Activated CD8-positive, alpha-beta memory T cell treated with anti-CD3 and anti-CD28 coated beads for 1 hour (primary cell): ENCODE measurements at places on chromosomes 7 and 10.

GRCh38 chr10:43393606-43394360 is 15.2 kb downstream of the HNRNPF start:
- no peak for DNase-seq

- no peak for DNase-seq
Observed at GRCh38 chr7:46636022-46636421, 715.0 kb upstream of the IGFBP3 start.

GRCh38 chr7:98202367-98203195 is 8.7 kb upstream of the BHLHA15 start:
- peak; percentile 28 for DNase-seq

- peak; percentile 45 for DNase-seq
Observed at GRCh38 chr7:151172273-151173141, 5.0 kb upstream of the GBX1 start.

DNA sequence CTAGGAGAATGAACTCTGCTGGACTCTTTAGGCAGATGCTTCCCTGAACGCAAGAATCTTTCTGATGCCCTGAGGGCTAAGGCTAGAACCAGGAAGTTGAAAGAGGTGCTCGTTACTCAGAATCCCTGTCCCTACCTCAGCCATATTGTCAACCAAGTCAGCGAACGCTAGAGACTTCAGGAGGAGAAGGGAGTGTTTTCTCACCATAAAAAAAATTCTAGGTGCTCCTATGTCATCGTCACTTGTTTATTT is 359.4 kb downstream of the PRPF18 start:
- no peak for DNase-seq

DNA sequence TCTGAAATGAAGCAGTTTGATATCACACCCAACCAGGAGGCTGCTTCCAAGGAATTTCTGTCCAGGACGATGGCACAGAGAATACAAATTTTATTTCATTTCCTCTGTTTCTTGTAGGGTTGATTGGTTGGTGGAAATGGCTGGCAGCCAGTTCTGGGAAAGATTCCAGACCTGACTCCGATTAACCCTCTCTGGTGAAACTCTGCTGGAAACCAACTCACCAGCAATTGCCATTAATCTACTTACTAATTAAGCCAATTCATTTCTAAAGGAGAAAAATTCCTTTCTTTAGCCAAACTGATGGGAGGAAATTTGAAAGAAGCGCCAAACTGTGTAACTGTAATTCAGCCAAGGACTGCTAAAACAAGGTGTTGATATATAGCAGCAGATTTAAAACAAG is 10.7 kb downstream of the PTF1A start:
- DNase-seq: no peak

GRCh38 chr7:45129906-45130305 is 18.4 kb upstream of the TBRG4 start:
- no peak for DNase-seq

DNA sequence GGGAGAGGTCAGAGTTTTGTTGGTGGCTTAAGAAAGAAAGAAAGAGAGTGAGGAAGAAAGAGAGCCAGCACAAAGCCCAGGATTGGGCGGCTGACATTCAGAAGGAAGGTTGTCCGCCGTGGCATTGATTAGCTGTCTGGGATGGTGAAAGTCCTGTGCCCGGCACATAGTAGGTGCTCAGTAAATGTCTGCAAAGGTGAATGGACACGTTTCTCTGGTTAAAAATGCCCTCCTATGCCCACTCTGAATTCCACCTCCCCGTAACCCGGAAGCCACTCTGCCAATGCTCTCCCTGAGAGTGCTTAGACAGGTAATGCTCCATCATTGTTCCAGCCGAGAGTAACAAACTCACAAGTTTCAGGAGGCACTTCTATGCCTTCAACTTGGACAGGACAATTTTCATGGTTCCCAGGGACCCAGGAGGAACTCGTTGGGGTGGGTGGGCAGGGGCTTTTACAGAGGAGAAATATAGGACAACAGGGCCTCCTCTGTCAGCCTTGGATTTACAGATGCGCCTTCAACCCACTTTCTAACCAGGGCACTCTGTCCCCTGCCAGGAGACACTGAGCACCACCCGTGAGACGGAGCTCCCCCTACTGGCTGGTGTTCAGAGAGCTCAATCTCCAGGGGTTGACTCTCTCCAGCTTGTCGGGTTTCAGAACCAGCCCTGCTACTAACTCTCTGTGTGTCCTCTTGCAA is 411.5 kb upstream of the ZMIZ1 start:
- DNase-seq: peak; percentile 13

DNA sequence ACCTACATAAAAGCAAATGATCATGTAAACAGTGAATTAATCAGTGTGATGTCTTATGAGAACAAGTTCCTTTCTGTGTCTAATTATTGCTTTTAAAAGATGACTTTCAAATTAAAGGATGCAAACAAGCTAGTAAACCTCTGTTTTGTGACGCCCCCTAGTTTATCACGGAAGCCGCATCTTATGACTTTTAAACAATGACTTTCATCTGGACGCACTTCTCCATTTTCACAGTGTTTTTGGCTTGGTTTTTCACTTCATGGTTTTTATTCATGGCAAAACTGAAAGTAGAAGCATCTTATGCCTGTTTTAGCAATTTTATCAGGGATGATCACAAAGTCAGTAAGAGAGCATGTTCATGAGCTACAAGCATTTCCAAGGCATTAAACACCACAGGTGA is 35.0 kb downstream of the ITGA8 start:
- DNase-seq: no peak

GRCh38 chr10:102799691-102800471 is 37.3 kb downstream of the CYP17A1 start:
- no peak for DNase-seq

GRCh38 chr10:119863951-119864565 is 8.6 kb downstream of the MCMBP start:
- no peak for DNase-seq

DNA sequence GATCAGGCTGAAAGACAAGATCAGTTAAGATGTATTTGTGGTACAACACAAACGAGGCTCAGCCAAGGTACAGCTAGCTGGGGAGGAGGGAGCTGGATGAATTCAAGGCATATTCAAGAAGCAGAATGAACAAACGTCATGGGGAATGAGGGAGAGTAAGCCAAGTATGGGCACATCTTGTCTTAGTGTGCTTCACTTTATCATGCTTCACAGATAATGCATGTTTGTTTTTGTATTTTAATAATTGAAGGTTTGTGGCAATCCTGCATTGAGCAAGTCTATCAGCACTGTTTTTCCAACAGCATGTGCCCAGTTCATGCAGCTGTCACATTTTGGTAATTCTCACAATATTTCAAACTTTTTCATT is 135.4 kb downstream of the HIBADH start:
- no peak for DNase-seq

DNA sequence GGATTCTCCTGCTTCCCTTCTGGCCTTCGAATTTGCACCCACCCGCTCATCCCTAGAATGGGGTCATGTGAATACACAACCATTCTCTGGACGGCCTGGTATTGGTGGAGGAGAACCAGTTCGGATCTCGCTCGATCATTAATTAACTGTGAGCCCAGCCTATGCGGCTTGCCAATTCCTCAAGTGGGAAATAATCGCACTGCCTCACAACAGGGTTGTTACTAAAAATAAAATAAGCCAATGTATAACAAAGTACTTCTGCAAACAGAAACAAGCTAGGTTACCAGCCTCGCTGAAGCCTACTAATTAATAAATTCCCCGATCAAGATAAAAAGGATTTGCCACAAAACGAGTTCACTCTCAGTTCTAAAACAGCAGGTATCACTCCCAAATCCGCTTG is 16.2 kb downstream of the CTBP2 start:
- no peak for DNase-seq

- no peak for DNase-seq
Observed at GRCh38 chr7:84145892-84146291, 48.7 kb downstream of the SEMA3A start.

- DNase-seq: no peak
Observed at GRCh38 chr10:122664501-122664900, 35.1 kb downstream of the C10orf120 start.

DNA sequence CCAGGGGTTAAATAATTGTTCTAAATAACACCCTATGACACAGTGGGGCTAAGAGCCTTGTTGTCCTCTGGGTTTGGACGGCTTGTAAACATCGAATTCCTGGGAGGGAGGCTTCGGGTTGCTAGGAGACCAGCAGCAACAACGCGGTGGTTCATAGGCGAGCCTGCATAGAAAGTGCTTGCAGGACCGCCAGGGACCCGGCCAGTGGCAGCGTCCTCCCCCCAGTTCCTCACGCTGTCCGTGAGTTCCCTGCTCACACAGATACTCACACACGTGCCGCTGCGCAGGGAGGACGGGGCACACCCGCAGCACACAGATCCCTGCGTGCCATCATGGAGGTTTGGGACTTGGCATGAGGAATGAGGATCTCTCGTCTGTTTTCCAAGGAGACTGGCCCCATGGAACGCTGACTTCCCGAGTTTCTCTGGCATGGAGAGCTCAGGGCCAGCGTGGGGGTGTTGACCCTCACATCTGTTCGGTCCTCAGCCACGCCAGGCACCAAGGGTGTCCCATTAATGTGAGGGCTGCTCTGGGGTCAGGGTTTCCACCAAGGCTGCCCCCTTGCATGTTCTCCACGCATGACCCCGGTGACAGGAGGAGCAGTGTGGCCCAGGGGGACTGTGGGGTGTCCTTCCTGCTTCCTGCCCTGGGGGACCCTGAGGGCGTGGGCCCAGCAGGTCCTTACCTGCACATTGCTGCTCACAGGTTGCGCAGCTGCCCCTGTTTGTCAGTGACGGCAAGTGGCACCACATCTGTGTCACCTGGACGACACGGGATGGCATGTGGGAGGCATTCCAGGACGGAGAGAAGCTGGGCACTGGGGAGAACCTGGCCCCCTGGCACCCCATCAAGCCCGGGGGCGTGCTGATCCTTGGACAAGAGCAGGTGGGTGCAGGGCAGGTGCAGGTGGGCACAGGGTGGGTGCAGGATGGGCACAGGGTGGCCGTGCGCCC is 9.7 kb downstream of the NPTX2 start:
- no peak for DNase-seq

GRCh38 chr7:39686261-39686924 is 63.0 kb downstream of the RALA start:
- no peak for DNase-seq

DNA sequence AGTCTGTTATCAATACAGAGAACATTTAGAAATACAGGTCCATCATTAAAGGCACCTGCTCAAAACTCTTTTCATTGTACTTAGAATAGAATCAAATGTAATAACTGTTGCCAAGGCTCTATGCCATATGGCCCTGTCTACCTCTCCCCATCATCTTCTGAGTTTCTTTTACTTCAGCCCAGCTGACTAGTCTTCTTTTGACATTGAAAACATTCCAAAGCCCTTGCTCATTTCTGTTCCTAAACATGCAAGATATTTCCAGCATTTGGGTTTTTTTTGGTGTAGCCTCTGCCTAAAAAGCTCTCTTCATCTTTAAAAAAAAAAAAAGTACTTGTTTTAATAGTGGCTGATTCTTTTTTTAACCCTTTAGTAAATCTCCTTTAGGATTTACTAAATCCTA is 165.5 kb upstream of the SMIM30 start:
- DNase-seq: no peak

DNA sequence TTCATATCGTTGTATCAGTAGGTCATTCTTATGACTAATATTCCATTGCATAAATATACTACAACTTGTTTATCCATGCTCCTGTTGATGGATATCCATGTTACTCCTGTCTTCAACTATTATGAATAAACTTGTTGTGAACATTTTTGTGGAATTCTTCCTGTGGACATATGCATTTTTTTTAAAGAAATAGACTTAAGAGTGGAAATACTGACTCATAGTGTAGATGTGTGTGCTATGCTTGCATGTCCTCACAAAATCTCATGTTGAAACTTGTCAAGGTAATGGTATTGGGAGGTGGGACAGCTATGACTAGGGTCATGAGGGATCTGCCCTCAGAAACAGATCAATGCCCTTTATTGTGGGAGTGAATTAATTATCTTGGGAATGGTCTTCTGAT is 240.5 kb upstream of the PRSS58 start:
- no peak for DNase-seq

DNA sequence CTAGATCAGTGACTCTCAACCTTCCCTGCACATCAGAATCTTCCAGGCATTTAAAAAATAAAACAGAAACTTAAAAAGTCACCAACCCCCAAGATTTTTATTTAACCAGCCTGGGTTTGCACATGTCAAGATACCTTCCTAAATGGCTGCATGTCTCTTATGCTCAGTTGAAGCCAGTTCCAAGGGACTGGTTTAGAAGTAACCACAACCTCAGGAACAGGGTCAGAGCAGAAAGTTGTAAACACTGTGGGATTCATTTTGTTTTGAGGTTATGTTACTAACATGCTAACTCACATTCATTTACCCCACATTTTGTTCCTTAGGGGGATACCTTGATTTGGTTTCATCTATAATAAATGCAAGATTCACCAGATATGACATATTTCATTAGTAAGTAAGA is 72.9 kb downstream of the PKD1L1 start:
- no peak for DNase-seq

GRCh38 chr10:101046332-101047238 is 15.2 kb upstream of the KAZALD1 start:
- no peak for DNase-seq

- no peak for DNase-seq
Observed at GRCh38 chr10:48575901-48576300, 29.0 kb downstream of the ARHGAP22 start.

- DNase-seq: no peak
Observed at GRCh38 chr10:44046605-44047004, 338.3 kb downstream of the CXCL12 start.
